ENCODE measurements at places on chromosomes 1 and 21.

DNA sequence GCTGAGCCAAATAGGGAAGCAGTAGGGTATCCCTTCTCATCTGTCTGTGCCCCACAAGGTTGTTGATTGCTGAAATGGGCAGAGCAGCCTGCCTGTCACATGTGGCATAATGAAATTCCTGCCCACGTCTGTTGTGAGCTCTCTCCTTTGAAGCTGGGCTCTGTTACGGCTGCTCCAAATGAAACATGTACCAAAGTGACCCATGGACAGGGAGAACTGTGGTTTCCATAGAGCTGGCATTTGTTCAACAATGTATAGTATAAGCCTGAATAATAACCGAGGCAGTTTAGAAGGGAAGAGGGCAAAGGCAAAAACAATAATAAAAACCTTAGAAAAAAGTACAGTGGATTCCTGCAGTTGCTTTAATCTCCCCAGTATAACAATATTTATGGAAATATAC lies 149.7 kb downstream of the LYPLAL1 start:
- no peak for DNase-seq

GRCh38 chr1:116413414-116413813 lies 40.4 kb downstream of the ATP1A1 start:
- no peak for DNase-seq

GRCh38 chr1:198523182-198523950 lies 17.1 kb downstream of the ATP6V1G3 start:
- no peak for DNase-seq

DNA sequence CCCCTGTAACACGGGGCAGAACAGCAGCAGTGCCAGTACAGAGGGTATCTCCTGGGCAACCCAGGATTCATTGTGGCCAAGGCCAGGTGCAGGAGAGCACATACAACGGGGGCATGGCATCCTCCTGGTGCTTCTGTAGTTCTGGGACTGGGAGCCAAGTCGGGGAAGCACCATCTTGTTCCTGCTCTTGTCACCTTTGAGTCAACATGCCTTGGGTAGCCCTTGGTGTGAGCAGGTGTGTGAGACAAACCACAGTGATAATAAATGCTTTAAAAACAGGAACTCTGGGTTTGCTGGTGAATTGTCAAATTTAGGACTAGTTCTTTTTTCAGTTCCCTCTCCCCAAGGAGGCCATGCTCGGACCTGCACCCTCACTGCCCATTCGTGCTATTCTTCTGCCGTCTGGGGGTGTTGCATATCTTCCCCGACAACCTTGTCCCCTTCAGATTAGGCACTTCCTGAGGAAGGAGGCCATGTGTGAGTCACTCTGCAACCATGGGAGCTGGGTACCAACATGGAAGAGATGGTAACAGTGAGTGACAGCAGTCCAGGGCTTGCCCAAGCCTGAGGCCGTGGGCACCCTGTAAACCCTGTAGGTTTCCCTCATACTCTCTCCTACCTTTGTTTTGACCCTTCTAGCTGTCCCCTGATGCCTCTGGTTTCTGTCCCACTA lies 150.2 kb downstream of the GRIK3 start:
- no peak for DNase-seq

- no peak for DNase-seq
Measured at GRCh38 chr1:41420860-41421259, 59.6 kb downstream of the FOXO6 start.

- no peak for DNase-seq
Measured at GRCh38 chr1:46413596-46413985, 19.5 kb downstream of the FAAH start.

DNA sequence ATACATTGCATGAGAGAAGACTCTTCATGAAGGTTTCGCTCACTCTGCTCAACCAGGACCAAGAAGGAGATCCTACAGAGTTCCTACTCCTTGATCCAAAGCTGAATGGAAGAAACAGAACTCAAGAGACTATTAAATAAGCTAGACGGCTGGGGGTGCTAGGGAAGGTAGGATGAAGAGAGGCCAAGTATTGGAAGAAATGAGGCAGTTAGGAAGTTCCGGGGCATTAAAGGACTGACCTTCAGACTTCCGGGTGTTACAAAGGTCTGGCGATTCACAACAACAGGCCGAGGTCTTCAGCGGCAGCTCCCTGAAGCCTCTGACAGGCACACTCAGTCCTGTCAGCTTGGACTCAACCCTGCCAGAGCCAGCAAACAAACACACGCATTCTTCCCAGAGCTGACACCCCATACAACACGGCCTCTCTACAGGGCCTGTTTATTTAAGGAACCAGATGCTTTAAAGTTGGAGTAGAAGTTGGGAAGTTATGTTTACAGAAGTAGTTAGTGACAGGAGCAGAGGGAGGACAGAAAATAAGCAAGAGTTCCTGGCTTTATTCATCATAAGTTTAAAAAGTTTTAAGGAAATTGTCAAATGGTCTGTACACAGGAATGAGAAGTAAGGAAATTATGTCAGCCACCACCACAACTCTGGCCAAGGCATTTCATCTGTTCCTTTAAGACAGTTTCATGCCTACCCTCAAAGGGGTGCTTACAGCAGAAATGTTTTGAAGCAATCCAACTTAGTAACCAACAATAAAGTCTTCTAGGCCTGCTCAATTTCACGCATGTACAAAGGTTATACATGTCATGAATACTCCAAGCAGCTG lies 4.7 kb downstream of the SORT1 start:
- DNase-seq: no peak

- DNase-seq: no peak
Measured at GRCh38 chr1:94787691-94788090, 32.5 kb upstream of the SLC44A3 start.

DNA sequence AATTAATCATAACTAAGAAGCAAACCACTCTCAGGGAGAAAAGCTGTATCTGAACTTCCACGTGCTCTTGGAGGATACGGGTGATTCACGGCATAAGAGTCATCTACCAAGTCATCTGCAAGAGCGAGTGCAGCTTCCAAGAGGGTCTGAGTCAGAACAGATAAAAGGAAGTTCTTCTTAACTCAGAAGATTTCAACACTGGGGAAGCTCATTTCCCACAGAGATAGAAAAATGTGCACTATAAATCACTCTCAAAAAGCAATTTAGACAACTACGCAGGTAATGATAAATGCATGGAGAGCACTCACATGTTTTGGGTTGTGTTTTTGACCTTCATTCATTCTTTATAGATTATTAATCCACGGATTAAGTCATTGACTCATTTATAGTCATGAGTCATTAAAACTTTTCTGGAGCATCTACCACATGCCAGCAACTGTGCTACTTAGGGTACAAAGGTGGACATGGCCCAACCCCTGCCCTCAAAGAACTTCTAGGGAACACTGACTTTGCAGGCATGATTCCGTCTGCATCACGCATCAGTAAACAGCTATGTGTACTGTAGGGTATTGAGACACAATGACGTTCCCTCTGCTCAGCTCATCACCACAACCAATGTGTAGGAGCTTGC lies 20.8 kb downstream of the KCNJ15 start:
- DNase-seq: no peak

Data from stimulated activated CD8-positive, alpha-beta memory T cell treated with anti-CD3 and anti-CD28 coated beads, Interleukin-4, amount 100 ng/mL, for 1 hour (primary cell).